ENCODE measurements at places on chromosomes 3 and 15. TPM values are rescaled to one million over a fixed set of nuclear protein-coding genes. Genes with fewer than 3 reads are reported as not detected.

The CIAO2A gene
- 79.1 TPM for total RNA-seq

The CTDSPL2 gene
- total RNA-seq, result 79.6 TPM

- no peak for DNase-seq
- no peaks in the 10 kb centered on the region for H3K4me1 ChIP-seq
- no peak overlapping the region for H3K4me3 ChIP-seq
- no peaks in the 10 kb centered on the region for H3K36me3 ChIP-seq
- H3K27ac ChIP-seq, result no peak overlapping the region
Measured at GRCh38 chr3:195760345-195761122, 39.8 kb downstream of the MUC20 start.

- DNase-seq, result no peak
- no peak overlapping the region for H3K4me3 ChIP-seq
- H3K27me3 ChIP-seq, result no peaks in the 10 kb centered on the region
- peaks cover 69% of the 10 kb centered on the region for H3K36me3 ChIP-seq
Measured at GRCh38 chr15:90810354-90810753, 58.0 kb upstream of the FURIN start.

- H3K4me1 ChIP-seq, result peaks cover 12% of the 10 kb centered on the region
- no peak for DNase-seq
- no peak overlapping the region for H3K4me3 ChIP-seq
- H3K27me3 ChIP-seq, result no peaks in the 10 kb centered on the region
- H3K27ac ChIP-seq, result no peak overlapping the region
Measured at GRCh38 chr3:50248387-50248786, 12.4 kb downstream of the GNAI2 start.

The HDC gene
- total RNA-seq, result 1.1 TPM

- H3K4me3 ChIP-seq, result no peak overlapping the region
- H3K4me1 ChIP-seq, result no peaks in the 10 kb centered on the region
- no peaks in the 10 kb centered on the region for H3K27me3 ChIP-seq
- H3K27ac ChIP-seq, result no peak overlapping the region
Measured at GRCh38 chr3:172294223-172294806, 153.9 kb downstream of the GHSR start.

DNA sequence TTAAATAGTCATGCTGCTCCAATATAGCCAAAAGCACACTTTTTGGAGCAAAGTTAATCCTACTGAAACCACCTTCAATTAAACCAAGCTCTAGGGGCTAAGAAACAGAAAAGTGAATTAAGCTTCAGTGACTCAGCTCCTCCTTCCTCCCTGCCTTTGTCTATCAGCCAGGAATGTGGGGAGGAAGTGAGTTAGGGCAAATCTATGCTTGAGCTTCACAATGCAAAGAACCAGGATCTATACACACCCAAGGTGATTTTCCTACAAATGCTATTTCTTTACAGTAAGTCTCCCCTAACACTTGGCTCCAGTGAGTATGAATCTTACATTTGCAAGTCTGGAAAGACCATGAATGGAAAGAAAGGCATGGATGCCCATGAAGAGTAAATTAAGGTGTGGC, 212.1 kb downstream of the P3H2 start:
- no peak overlapping the region for H3K27ac ChIP-seq
- H3K36me3 ChIP-seq, result no peaks in the 10 kb centered on the region
- no peak for DNase-seq
- no peaks in the 10 kb centered on the region for H3K4me1 ChIP-seq

- no peak for DNase-seq
- H3K4me3 ChIP-seq, result no peak overlapping the region
- peaks cover 14% of the 10 kb centered on the region for H3K27me3 ChIP-seq
- no peaks in the 10 kb centered on the region for H3K36me3 ChIP-seq
- no peaks in the 10 kb centered on the region for H3K4me1 ChIP-seq
Measured at GRCh38 chr3:40583691-40584090, 58.9 kb downstream of the ZNF621 start.

The PDZRN3 gene
- 4.3 TPM for total RNA-seq

GRCh38 chr3:35437381-35437780, 201.9 kb upstream of the ARPP21 start:
- H3K27ac ChIP-seq, result no peak overlapping the region
- no peak overlapping the region for H3K4me3 ChIP-seq

GRCh38 chr3:73480187-73480672, 144.5 kb downstream of the PDZRN3 start:
- DNase-seq, result no peak
- H3K36me3 ChIP-seq, result no peaks in the 10 kb centered on the region
- no peaks in the 10 kb centered on the region for H3K4me1 ChIP-seq
- peaks cover 13% of the 10 kb centered on the region for H3K27me3 ChIP-seq

The AMIGO3 gene
- 0.19 TPM for total RNA-seq

GRCh38 chr3:5053021-5053831, 68.9 kb upstream of the ARL8B start:
- H3K27me3 ChIP-seq, result no peaks in the 10 kb centered on the region
- no peaks in the 10 kb centered on the region for H3K4me1 ChIP-seq
- no peak for DNase-seq
- no peaks in the 10 kb centered on the region for H3K36me3 ChIP-seq
- no peak overlapping the region for H3K4me3 ChIP-seq
- no peak overlapping the region for H3K27ac ChIP-seq

DNA sequence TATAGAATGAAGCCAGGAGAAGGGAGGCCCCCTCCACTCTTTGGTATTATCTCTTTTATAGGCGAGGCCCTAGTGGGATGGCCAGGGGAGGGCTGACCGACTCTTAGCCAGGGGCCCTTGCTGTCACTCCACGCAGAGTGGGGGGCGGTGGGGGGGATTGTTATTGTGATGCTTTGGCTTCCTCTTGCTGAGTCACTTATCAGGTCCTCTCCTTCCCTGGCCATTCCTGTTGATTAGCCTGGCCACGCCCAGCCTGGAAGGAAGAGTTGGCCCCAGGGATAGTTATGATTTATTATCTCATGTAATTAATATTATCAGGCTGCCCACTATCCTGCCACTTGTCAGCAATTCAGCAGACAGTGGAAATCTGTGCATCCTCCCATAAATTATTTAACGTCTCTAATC, 25.5 kb upstream of the SKOR1 start:
- H3K4me3 ChIP-seq, result no peak overlapping the region
- peaks cover 13% of the 10 kb centered on the region for H3K36me3 ChIP-seq
- no peak overlapping the region for H3K27ac ChIP-seq

The ISLR2 gene
- 0.19 TPM for total RNA-seq

The RASGRF1 gene
- total RNA-seq, result 0.47 TPM

DNA sequence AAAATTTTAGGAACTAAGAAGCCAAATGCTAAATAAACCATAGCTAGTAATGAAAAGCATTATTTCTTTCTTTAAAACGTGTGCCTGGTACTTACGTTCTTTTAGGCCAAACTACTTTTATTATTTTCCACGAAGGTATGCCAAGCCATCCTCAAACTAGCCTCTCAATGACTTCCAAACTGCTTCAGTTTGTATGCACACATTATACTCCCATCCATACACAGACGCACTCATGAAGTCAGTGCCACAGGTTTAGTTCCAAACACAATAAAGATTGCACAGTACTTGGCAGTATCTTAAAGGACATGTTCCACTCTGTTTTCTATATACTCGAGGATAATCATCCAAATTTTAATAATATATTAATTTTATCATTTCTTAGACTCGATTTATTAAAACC, 609.2 kb upstream of the ZNF385D start:
- H3K27me3 ChIP-seq, result no peaks in the 10 kb centered on the region
- no peaks in the 10 kb centered on the region for H3K4me1 ChIP-seq
- H3K4me3 ChIP-seq, result no peak overlapping the region
- DNase-seq, result no peak
- H3K36me3 ChIP-seq, result no peaks in the 10 kb centered on the region

DNA sequence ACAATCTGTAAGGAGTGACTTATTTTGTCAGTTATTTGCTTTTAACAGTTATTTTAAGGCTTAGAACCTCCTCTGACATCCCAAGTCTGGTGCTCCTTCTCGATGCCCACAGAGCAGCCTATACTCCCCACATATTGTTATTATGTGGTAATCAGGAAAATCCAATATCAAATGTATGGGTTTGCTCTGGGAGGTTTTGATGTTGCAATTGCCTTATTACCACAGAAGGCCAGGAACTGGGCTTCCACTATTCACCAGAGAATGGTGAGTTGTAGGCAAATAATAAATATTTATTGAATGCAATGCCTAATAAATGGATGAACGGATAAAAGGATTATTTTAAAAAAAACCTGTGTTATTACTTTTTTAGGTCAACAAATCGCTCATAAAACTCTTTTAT, 12.2 kb downstream of the NEK10 start:
- H3K27me3 ChIP-seq, result no peaks in the 10 kb centered on the region
- no peak overlapping the region for H3K4me3 ChIP-seq
- H3K36me3 ChIP-seq, result no peaks in the 10 kb centered on the region
- no peaks in the 10 kb centered on the region for H3K4me1 ChIP-seq
- H3K27ac ChIP-seq, result no peak overlapping the region

The ABI3BP gene
- total RNA-seq, result 0.80 TPM

GRCh38 chr3:184481984-184482671, 79.5 kb upstream of the EPHB3 start:
- H3K36me3 ChIP-seq, result no peaks in the 10 kb centered on the region
- DNase-seq, result no peak
- H3K4me1 ChIP-seq, result no peaks in the 10 kb centered on the region
- H3K27ac ChIP-seq, result no peak overlapping the region

The CLPX gene
- 42.0 TPM for total RNA-seq

- no peak overlapping the region for H3K4me3 ChIP-seq
- H3K27me3 ChIP-seq, result no peaks in the 10 kb centered on the region
- H3K4me1 ChIP-seq, result peaks cover 29% of the 10 kb centered on the region
- no peak overlapping the region for H3K27ac ChIP-seq
- H3K36me3 ChIP-seq, result no peaks in the 10 kb centered on the region
Measured at GRCh38 chr3:126485176-126485897, 9.6 kb upstream of the ZXDC start.

DNA sequence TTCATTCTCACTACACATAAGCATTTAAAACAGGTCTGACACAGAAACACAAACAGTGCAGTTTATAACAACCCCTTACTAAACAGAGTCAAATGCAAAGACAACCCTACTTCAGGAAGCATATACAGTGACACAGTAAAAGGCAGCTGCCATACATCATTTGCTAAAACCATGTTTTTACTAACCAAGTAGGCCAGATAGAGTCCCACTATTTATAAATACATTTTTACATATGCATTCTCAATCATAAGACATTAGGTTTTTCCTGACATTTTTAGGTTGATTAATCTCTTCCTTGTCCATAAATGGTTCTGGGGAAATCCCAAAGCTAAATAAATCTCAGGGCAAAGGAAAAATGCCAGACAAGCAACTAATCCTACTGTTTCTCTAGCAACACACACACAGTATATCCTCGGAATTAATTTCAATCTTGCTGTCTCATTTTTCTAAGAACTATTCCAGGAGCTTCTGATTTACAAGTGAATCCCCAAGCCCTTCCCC, 39.0 kb downstream of the CHAC1 start:
- no peak overlapping the region for H3K4me3 ChIP-seq
- no peak overlapping the region for H3K27ac ChIP-seq
- no peaks in the 10 kb centered on the region for H3K27me3 ChIP-seq
- peaks cover 63% of the 10 kb centered on the region for H3K36me3 ChIP-seq

The CHL1 gene
- 0.66 TPM for total RNA-seq

The LYZL4 gene
- total RNA-seq, result 0.14 TPM

DNA sequence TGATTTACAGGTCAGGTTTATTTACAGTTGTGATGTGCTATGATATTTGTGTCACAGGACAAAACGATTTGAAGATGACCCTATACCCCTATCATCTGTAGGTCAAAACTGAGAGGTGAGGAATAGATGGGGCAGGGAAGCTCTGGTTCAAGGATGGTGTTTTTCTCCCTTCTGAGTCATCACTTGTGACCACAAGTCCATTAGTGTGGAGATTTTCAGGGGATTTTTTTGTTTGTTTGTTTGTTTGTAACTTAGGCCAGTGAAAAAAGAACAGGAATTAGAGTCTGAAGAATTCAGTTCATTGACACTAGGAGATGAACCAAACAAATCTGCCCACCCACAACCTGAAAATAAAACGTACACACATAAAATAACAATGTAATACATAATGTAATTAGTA, 62.7 kb upstream of the FAM98B start:
- H3K36me3 ChIP-seq, result no peaks in the 10 kb centered on the region
- H3K27ac ChIP-seq, result no peak overlapping the region
- H3K4me1 ChIP-seq, result no peaks in the 10 kb centered on the region
- no peak for DNase-seq

DNA sequence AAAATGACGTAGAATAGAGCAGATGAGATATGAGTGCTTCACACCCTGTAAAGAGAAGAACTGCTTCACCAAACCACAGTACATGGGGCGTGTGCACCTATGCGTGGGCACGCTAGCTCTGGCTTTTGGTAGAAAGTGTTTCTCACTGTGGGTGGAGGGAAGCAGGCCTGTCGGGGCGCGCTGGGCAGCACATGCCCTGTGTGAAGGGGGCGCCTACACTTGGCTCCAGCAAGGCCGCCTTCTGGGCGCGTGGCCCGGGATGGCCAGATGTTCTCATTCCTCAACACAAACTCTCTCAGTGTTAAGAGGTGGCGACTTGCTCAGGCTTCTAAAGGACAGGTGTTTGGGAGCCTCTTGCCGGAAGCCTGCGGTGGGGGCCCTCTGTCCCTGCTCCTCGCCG, 90.0 kb downstream of the FBLN2 start:
- H3K36me3 ChIP-seq, result no peaks in the 10 kb centered on the region
- no peak for DNase-seq

- DNase-seq, result no peak
- no peak overlapping the region for H3K4me3 ChIP-seq
- no peaks in the 10 kb centered on the region for H3K36me3 ChIP-seq
- H3K27me3 ChIP-seq, result peaks cover 32% of the 10 kb centered on the region
- no peaks in the 10 kb centered on the region for H3K4me1 ChIP-seq
Measured at GRCh38 chr15:66850078-66850991, 148.3 kb downstream of the SMAD6 start.

Data from thymus (tissue), 14 donors.